ENCODE measurements at places on chromosomes 16 and 17. TPM values are rescaled to one million over a fixed set of nuclear protein-coding genes. Genes with fewer than 3 reads are reported as not detected.

The ARHGDIG gene
- 14.9 TPM for total RNA-seq

GRCh38 chr17:10620823-10621222 is 36.3 kb downstream of the MYH3 start:
- no peak for DNase-seq

DNA sequence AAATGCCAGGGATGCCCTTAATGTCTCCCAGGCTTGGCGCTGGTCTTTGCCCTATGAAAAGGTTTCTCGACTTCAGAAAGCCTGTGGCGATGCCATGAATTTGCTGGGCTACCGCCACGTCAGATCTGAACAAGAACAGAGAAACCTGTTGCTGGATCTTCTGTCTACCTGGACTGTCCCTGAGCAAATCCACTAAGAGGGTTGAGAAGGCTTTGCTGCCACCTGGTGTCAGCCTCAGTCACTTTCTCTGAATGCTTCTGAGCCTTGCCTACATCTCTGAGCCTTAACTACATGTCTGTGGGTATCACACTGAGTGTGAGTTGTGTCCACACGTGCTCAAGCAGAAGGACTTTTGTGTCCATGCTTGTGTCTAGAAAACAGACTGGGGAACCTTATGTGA is 11.4 kb downstream of the CHST4 start:
- DNase-seq: no peak

DNA sequence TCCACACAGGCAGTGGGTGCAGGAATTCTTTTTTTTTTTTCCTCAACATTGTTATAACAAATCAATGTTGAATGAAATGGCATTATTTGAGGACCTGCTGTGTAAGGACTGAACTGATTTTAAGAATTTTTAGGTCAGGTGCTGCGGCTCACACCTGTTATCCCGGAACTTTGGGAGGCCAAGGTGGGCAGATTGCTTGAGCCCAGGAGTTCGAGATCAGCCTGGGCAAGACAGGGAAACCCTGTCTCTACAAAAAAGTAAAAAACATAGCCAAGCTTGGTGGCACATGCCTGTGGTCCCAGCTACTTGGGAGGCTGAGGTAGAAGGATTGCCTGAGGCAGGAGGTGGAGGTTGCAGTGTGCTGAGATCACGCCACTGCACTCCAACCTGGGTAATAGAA is 12.4 kb downstream of the MPRIP start:
- no peak for DNase-seq

DNA sequence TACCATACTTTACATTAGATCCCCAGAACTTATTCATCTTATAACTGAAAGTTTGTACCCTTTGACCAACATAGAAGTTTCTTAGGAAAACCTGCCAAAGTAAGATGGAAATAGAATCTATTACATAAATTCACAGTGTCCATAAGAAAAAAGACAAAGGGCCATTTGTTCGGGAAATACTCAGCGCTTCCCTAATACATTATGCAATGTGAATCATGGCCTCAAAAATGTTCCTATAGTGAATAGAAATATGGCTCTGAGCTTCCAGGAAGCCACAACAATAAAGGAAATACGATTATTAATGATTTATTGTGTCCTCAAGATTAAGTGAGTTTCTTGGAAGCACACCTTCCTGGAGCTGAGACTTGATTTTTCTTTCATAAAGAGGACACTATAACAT is 51.5 kb downstream of the GPRC5B start:
- no peak for DNase-seq

Data from left ventricle myocardium superior (tissue), 1 donor.